ENCODE measurements at places on chromosomes 2 and 18. TPM values are rescaled to one million over a fixed set of nuclear protein-coding genes. Genes with fewer than 3 reads are reported as not detected.

RIT2 gene
- total RNA-seq: not detected

UCN gene
- 0.80 TPM for total RNA-seq

HOXD12 gene
- not detected for total RNA-seq

SLC4A3 gene
- total RNA-seq: 4.7 TPM

CNDP1 gene
- not detected for total RNA-seq

SLC11A1 gene
- total RNA-seq: 14.4 TPM

STEAP3 gene
- total RNA-seq: 52.2 TPM

AP1S3 gene
- 2.1 TPM for total RNA-seq

PPP1R7 gene
- 39.4 TPM for total RNA-seq

CDH19 gene
- 12.9 TPM for total RNA-seq

CD207 gene
- total RNA-seq: 0.33 TPM

CDK15 gene
- 4.6 TPM for total RNA-seq

LRP1B gene
- 29.8 TPM for total RNA-seq

CIB4 gene
- total RNA-seq: not detected

FOXI3 gene
- total RNA-seq: not detected

SLC9A4 gene
- not detected for total RNA-seq

ATP6V1C2 gene
- 0.66 TPM for total RNA-seq

ANKRD30BL gene
- total RNA-seq: 1.5 TPM

ARHGAP25 gene
- total RNA-seq: 10.8 TPM

CCL20 gene
- total RNA-seq: 1.3 TPM

SMPD4 gene
- total RNA-seq: 28.0 TPM

AQP12B gene
- not detected for total RNA-seq

Data from breast epithelium (tissue), 4 donors.